ENCODE measurements at places on chromosomes 5 and 9.

DNA sequence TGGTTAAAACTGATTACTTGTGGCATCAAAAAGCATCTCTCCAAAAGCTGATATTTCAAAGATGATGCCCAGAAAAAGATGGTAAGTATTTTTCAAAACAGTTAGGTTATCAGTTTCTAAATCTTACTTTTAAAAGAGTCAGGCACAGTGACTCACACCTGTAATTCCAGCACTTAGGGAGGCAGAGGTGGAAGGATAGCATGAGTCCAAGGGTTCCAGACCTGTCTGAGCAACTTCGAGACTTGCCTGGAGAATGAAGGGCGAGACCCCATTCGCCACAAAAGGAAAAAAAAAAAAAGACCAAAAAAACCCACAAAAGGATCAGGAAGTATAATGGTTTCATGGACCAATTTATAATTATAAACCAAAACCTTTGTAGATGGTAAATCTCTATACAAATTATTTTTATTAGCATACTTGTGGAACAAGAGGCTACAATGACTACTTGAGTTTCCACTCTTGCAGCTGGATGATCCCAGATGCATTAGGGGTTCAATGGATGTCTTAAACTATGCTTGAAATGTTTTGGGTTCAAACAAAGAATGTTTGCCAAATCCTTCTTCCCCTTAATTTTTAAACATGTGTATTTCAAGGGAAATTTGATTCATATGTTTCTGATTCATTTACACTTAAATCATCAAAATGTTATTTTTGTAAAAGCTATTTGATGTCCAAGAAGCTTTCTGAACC is 96.1 kb downstream of the ADAMTSL1 start:
- DNase-seq, result no peak
- no peaks in the 10 kb centered on the region for H3K27me3 ChIP-seq
- no peaks in the 10 kb centered on the region for H3K4me1 ChIP-seq
- H3K4me3 ChIP-seq, result no peak overlapping the region
- H3K36me3 ChIP-seq, result no peaks in the 10 kb centered on the region
- H3K27ac ChIP-seq, result no peak overlapping the region

GRCh38 chr5:4553978-4554377 is 586.2 kb upstream of the ADAMTS16 start:
- no peak overlapping the region for H3K4me3 ChIP-seq
- H3K4me1 ChIP-seq, result no peaks in the 10 kb centered on the region
- DNase-seq, result peak; percentile 9
- no peak overlapping the region for H3K27ac ChIP-seq

GRCh38 chr5:172319708-172320441 is 36.3 kb upstream of the UBTD2 start:
- no peaks in the 10 kb centered on the region for H3K27me3 ChIP-seq
- H3K4me3 ChIP-seq, result no peak overlapping the region
- no peak for DNase-seq
- no peaks in the 10 kb centered on the region for H3K36me3 ChIP-seq
- H3K27ac ChIP-seq, result no peak overlapping the region

DNA sequence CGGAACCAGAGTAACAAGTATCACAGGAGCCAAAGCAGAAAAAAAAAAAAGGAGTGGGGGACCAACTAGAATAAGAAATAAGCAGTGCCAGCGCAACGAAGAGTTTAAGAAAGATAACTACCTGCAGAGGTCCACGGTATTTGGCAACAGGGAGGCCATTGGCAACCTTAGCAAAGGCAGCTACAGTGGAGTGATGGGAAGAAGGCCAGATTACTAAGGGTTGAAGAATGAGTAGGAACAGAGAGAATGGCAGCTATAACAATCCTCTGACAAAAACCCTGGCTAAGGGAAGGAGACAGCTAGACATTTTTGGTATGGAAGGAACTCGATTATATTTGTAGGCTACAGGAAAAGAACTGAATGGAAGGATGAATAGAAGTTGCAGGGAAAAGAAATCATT is 93.4 kb upstream of the DMAC1 start:
- H3K27ac ChIP-seq, result no peak overlapping the region
- H3K4me1 ChIP-seq, result no peaks in the 10 kb centered on the region
- no peak for DNase-seq
- H3K36me3 ChIP-seq, result no peaks in the 10 kb centered on the region
- no peaks in the 10 kb centered on the region for H3K27me3 ChIP-seq
- H3K4me3 ChIP-seq, result no peak overlapping the region

GRCh38 chr5:31768046-31768445 is 129.1 kb downstream of the PDZD2 start:
- no peaks in the 10 kb centered on the region for H3K27me3 ChIP-seq
- H3K36me3 ChIP-seq, result no peaks in the 10 kb centered on the region
- no peak overlapping the region for H3K4me3 ChIP-seq
- H3K27ac ChIP-seq, result no peak overlapping the region

Measured in activated CD4-positive, alpha-beta T cell treated with anti-CD3 and anti-CD28 coated beads, Interleukin-2, amount 10 ng/mL, durations not matched to agents 24 days and 14 days (primary cell).